ENCODE measurements at places on chromosomes 5 and 9. TPM values are rescaled to one million over a fixed set of nuclear protein-coding genes. Genes with fewer than 3 reads are reported as not detected.

The CAMK4 gene
- total RNA-seq, result 0.39 TPM

The SLC2A6 gene
- 48.2 TPM for total RNA-seq

The SLC4A9 gene
- total RNA-seq, result not detected

DNA sequence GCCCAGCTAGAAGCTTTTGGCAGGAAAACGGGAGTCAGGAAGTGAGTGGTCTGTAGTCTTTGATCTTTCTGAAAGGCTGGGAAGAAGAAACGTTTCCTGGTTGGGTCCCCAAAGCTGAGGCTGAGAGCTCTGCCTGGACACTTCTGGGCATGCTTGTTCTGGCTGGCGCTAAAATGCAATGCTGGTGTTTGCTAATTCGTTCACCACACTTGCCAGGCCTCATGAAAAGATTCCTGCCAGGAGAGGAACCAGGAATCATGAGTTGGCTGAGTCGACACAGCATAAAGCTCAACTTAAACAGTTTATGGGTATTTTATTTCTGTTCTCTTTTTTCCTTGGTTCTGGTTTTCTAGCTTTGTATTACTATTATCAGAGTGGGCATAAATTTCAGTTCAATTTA is 10.7 kb upstream of the PTGR1 start:
- H3K36me3 ChIP-seq, result no peaks in the 10 kb centered on the region
- no peak for DNase-seq
- H3K4me1 ChIP-seq, result no peaks in the 10 kb centered on the region

DNA sequence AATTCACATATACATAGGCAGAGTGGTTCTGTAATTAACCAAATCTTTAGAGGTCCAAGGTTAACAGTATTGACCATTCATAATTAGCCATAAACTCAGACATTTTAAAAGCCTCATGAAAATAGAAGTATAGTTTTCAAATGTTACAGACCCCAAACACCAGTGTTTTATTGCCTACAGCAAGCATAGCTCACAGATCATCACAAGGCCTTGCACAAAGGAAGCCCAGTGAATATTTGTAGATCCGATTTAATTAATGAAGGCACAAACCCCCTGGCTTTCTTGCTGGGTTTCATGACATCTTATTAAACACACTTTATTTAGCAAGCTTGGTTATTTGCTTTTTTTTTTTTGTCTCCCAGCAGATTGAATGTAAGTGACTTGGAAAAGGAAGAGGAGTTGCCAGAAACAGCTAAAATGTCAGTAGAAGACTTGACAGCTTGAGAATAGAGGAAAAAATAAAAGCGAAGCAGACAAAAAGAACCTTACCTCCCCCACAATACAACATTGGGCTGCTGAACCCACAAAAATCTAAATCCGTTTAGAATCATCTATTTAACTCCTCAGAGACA is 283.9 kb upstream of the TNC start:
- H3K4me1 ChIP-seq, result no peaks in the 10 kb centered on the region
- H3K4me3 ChIP-seq, result no peak overlapping the region
- H3K27me3 ChIP-seq, result no peaks in the 10 kb centered on the region
- H3K27ac ChIP-seq, result no peak overlapping the region

DNA sequence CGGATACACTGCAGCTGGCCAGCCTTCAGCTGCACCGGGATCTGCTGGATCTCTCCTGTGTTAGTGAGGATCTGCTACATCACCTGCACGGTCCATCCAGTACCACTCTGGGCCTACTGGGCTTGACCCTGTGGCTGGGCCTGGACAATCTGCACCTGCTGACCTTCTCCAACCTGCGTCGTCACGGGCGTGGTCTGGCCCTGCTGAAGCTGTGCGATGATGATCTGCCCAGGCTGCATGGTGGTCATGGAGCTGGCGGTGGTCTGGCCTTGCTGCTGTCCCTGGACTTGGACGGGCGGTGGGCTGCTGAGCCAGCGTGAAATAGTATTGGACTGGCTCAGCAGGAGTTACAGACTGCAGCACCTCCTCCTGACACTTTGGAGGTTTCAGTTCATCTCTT is 137.1 kb upstream of the GAS1 start:
- no peak overlapping the region for H3K4me3 ChIP-seq
- H3K4me1 ChIP-seq, result no peaks in the 10 kb centered on the region
- H3K27ac ChIP-seq, result no peak overlapping the region
- DNase-seq, result no peak
- H3K36me3 ChIP-seq, result no peaks in the 10 kb centered on the region
- no peaks in the 10 kb centered on the region for H3K27me3 ChIP-seq

- peaks cover under 1% of the 10 kb centered on the region for H3K4me1 ChIP-seq
- no peak overlapping the region for H3K27ac ChIP-seq
- no peak overlapping the region for H3K4me3 ChIP-seq
- DNase-seq, result no peak
These were observed 52.9 kb upstream of the EXOC3 start for GRCh38 chr5:389891-390622.

Data from Panc1 (cell line).